ENCODE measurements at places on chromosomes 4 and X.

- DNase-seq = no peak
These were observed 822.3 kb upstream of the TENM3 start for GRCh38 chr4:181420950-181421349.

DNA sequence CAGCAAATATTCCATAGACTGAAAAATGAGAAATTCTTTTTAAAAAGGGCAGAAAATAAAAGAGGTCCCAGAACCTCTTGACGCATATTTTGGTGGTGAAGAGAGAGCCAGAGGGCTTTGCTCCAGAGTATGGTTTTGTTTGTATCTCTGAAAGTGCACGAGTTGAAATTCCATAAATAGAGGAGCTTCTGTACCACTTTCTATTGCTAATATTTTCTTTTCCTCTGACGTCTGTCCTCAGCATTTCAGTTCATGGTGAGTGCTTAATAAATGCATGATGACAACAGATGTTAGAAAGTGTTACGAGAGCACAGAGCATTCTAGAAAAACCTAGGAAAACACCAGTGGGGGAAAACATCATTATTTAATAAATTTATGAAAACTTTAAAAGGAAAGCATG lies 145.6 kb downstream of the AMELX start:
- no peak for DNase-seq

GRCh38 chrX:13716905-13717304 lies 17.5 kb downstream of the TRAPPC2 start:
- no peak for DNase-seq

DNA sequence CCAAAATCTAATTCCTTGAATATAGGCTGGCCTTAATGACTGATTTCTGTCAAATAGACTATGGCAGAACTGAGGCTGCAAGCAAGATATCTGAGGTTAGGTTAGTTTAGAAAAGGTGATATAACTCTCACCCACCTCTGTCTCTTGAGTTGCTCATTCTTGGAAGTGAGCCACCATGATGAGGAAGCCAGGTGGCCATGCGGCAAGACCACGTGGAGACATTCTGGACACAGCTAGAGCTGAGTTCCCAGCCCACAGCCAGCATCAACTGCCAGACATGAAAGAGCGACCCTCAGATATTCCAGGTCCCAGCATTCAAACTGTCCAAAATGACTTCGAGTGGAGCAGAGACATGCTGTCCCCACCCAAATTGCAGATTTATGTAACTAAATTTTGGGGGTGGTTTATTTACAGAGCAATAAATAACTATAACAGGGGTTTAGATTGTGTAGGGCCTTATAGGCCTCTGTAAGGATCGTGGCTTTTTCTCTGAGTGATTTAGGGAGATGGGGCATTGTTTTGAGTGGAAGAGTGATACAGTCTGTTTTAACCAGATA lies 33.7 kb downstream of the USP53 start:
- no peak for DNase-seq

DNA sequence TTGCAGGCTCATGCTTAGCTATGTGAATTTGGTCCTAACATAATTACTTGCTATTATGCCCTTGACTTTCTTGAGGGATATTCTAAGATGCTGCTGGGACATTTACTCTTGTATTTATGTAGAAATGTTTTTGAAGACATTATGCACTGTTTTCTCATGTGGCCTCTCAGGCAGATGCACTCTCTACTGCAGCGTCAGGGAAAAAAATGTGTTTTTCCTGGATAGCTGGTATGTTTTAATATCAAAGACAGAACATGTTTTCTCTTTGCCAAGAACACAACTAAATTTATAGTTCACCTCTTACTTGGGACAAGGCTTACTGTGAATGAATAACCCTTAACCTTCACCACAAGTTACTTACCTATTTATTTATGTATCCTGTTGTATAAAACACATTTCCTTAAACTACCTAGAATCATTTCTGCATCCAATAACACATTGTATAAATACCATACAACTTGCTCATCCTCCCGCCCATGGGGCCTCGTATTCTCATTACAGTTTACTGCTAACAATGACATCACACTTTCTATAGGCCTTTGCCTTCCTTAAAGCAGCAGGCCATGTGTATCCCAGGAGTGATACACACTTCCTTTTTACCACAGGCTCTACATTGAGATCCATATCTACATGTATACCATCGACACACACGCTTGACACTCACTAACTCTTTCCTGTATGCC lies 178.7 kb downstream of the SLIT2 start:
- DNase-seq = no peak

GRCh38 chrX:9785254-9785943 lies 830 bp upstream of the SHROOM2 start:
- DNase-seq = no peak

DNA sequence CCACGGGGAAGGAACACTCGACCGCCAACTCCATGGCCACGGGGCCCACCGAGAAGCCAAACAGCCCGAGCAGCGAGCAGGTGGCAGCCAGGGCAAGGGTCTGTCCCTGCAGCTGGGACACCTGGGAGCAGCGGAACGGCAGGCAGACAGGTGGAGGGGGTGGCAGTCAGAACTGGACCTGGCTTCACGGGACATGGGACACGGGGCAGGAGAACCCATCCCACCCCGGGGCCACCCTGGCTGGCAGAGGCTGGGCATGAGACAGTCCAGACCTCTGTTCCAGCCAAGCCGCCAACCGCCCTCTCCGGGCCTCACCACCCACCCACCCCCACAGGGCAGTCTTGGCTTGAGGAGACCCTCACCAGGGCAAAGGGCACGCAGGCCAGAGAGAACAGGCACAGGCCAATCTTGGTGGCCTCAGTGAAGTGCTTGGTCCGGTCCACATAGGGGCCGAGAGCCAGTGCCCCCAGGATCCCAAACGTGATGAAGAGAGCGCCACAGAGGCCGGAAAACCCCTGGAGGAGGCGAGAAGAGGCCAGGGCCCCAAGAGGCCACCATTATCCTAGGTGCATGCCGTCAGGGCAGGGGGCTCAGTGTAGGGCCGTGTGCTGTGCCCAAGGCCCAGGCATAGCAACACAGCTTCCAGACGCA lies 5.6 kb downstream of the SLC49A3 start:
- no peak for DNase-seq

- no peak for DNase-seq
These were observed 2.0 kb downstream of the CPLX1 start for GRCh38 chr4:823761-824460.

Measured in activated T-cell treated with anti-CD3 and anti-CD28 coated beads, Interleukin-2, amount 50 U/mL, for 48 hours (primary cell).